Sciatic nerve (tissue), 2 donors: ENCODE measurements at places on chromosomes 7 and 10. TPM values are rescaled to one million over a fixed set of nuclear protein-coding genes. Genes with fewer than 3 reads are reported as not detected.

The PTCD1 gene
- total RNA-seq: 4.4 TPM

GRCh38 chr10:88933564-88933963 is 19.0 kb downstream of the ACTA2 start:
- no peak for DNase-seq

The AKR1D1 gene
- total RNA-seq: not detected

GRCh38 chr7:142345811-142346210 is 88.0 kb upstream of the PRSS58 start:
- no peak for DNase-seq

The CALML5 gene
- total RNA-seq: not detected
